Cardiac fibroblast (primary cell): ENCODE measurements at places on chromosomes 4 and X.

GRCh38 chr4:125539691-125540090, 224.9 kb downstream of the FAT4 start:
- DNase-seq, result no peak

- peak; percentile 33 for DNase-seq
These were observed 677 bp upstream of the CYP4V2 start for GRCh38 chr4:186190581-186191199.

DNA sequence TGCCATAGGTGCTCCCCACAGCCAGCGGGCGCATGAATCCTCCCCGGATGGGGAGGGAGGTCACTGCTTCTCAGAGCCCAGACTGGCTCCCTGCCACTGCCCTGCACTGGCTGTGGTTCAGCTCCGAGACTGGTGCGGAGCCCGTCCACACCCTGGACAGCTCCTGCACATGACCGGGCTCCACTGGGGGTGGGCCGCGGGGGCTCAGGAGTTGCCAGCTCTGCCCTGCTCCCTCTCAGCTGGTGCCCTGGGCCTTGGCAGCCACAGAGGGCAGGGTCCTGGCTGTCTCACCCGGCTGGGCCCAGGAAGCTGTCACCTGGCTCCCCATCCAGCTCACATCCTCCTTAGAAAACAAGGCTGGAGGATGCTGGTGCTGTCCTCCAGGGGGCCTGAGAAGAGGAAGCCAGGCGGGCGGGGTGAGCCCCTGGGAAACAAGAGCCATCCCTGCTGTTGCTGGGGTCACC, 64.9 kb upstream of the ADRA2C start:
- DNase-seq, result no peak

DNA sequence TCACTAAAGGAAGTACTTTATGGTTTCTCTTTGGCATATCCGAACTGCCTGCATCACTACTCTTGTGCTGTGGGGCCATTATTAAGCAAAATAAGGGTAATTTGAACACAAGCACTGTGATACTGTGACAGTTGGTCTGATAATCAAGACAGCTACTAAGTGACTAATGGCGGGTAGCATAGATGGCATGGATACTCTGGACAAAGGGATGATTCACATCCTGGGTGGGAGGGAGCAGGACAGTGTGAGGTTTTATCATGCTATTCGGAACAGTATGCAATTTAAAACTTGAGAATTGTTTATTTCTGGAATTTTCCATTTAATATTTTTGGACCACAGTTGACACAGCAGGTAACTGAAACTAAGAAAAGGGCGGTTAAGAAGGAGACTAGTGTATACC, 52.6 kb upstream of the CITED1 start:
- peak; percentile 51 for DNase-seq

DNA sequence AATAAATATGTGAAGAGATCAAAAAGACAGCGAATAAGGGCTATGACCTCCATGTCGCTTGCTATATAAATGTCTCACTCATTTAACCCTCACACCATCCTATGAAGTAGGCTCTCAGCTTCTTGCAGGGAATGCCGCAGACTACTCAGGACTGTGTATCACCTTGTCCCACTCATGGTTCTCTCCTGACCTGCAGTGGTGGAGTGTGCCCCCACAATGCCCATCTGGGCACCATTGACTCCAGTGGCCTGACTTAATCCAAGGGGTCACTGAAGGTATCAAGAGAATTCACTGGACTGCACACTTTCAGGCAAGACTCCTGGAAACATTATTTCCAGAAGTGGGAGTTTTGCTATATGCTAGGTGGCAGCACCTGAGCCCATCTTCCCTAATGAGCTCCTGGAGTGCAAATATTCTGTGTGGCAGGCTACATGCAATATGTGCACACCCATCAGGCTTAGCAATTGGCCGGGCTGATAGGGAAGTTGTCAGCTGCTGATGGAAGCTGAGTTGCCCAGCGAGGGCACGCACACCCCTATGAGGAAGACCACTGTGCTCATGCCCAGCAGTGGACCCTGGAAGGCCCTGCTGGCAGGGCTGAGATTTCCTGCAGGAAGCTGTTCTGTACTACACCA, 8.2 kb upstream of the EFNB1 start:
- no peak for DNase-seq

GRCh38 chr4:41363384-41363981, 106.8 kb downstream of the UCHL1 start:
- DNase-seq, result peak; percentile 73

DNA sequence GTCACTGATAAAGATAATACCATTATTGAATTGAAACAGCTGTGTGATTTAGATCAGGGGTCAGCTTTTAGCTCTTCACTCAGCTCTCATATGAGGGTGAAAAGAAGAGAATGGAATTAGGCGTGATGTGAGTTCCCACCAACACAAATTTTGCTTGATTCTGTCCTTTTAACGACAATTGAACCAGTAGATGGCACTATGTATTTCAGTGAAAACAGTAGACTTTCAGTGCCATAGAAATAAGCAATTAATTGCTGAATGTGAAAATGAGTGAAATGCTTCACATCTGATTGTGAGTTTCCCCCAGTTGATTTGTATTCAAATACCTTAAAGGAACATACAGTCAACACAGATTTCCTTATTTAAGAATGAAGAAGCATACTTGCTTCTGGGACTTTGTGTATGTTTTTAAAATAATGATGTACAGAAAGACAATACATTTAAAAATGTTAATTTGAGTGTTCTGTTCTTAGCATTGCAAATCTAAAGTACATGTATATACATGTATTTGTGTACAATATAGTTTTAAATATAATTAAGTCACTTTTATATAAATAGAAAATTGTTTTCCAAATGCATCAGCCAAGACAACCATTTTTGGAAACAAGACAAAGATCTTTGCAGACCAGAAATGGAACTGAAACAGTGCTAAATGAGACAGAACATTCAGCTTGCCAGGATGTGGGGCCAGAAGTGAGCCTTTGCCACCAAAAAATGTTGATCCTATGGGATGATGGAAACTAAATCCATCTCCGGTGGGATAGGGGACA, 178.8 kb downstream of the SNCA start:
- DNase-seq, result peak; percentile 32

DNA sequence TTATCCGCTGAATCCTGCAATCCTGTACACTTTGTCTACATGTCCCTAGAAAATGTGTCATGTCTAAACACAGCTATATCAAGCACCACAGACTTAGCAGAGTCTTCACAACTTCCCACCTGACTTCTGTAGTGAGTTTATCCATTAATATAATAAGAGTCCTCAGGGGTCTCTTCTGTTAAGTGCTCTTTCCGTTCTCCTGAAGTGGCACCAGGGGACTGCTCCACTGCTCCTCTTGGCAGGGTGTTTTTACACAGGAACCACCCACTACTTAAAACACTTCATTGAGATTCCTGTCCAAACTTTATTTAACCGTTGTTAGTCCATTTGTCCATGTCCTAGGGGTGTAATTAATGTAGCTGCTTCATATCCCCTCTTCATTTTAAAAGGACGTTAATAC, 1000.4 kb downstream of the STPG2 start:
- DNase-seq, result no peak

- no peak for DNase-seq
These were observed 1217.0 kb upstream of the PRKX start for GRCh38 chrX:4930426-4930825.

GRCh38 chr4:170465429-170465828, 375.7 kb upstream of the AADAT start:
- no peak for DNase-seq

- no peak for DNase-seq
These were observed 623.9 kb downstream of the CENPC start for GRCh38 chr4:66921433-66921832.

- DNase-seq, result no peak
These were observed 95.7 kb downstream of the SHISA3 start for GRCh38 chr4:42492962-42493361.

DNA sequence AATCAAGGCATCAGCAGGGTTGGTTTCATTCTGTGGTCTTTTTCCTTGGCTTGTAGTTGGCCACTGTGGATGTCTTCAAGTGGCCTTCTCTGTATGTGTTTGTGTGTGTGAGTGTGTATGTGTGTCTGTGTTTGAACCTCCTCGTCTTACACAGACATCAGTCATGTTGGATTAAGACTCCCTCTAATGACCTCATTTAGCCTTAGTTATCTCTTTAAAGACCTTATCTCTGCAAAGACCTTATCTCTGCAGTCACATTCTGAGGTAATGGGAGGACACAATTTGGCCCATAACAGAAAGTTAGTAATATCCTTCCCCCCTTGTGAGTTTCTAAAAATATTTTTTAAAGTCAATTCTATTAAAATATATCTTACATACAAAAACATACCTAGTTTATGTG, 126.7 kb downstream of the EMCN start:
- DNase-seq, result no peak

DNA sequence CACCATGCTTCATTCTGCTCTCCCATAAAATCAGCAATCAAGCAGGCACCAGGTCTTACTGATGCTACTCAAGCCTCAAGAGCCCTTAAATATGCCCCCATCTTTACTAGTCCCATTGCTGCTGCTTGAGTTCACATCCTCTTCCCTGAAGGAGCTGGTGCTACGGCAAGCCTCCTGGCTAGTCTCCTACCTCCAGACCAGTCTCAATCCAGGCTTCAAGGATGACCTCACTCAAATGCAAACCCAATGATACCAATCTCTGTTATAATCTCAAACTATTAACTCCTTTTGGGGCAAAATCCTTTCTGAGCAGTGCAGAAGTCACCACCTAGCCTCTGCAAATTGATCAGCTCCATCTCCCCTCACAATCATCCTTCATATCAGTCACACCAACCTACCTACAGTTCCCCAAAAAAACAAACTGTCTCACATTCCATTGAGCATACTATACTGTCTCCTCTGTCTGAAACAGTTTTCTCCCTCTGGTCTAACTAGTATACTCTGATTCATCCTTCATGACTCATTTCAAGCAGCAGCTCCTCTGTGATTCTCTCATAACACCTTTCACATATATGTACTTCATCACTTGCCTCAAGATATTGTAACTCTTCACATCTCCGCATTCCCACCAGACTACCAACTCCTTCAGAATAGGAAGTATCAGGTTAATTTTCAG, 30.0 kb downstream of the PAPSS1 start:
- DNase-seq, result peak; percentile 90

GRCh38 chrX:10749113-10749512, 128.7 kb upstream of the MID1 start:
- DNase-seq, result no peak

DNA sequence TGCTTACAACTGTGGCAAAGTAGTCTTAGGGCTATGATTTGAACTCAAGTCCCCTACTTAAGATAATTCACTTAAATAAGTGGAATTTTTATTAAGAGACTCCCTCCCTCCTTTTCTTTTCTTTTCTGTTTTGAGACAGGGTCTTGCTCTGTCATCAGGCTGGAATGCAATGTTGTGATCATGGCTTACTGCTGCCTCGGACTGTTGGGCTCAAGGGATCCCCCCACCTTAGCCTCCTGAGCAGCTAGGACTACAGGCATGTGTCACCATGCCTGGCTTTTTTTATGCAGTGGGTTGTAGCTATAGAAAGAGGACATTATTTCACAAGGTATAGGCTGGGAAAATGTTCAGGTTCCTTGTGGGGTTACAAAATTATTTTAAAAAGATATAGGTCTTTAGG, 19.2 kb downstream of the DIAPH2 start:
- peak; percentile 45 for DNase-seq

- DNase-seq, result no peak
These were observed 279.9 kb downstream of the ADAM29 start for GRCh38 chr4:175198056-175198455.

DNA sequence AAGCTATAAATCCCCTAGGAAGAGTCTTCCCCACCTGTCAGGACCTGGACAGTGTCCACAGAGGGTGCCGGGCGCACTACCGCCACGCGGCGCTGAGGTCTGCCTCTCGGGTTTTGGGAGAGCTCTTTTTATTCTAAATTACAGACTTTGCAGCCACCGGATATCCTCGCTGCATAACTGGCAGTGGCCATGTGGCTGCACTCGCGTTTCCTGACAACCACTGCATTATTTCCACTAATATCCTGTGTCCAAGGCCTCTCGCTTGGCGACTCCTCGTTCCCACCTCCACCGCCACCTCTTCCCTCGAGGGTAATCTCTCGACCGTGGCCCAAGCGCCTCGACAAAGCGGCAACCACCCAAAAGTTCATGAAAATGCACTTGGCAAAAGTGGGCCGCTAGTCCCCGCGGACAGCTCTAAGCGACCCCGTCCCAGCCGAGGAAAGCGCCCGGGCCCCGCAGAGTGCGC, 512 bp upstream of the TMEM131L start:
- peak; percentile 65 for DNase-seq

GRCh38 chrX:19566359-19567222, 51.3 kb upstream of the MAP3K15 start:
- DNase-seq, result peak; percentile 57

GRCh38 chr4:22071749-22072148, 123.2 kb upstream of the KCNIP4 start:
- DNase-seq, result peak; percentile 7

GRCh38 chr4:138949866-138950265, 65.7 kb upstream of the NOCT start:
- no peak for DNase-seq

GRCh38 chr4:179399054-179399782, 1957.0 kb upstream of the AGA start:
- DNase-seq, result no peak

DNA sequence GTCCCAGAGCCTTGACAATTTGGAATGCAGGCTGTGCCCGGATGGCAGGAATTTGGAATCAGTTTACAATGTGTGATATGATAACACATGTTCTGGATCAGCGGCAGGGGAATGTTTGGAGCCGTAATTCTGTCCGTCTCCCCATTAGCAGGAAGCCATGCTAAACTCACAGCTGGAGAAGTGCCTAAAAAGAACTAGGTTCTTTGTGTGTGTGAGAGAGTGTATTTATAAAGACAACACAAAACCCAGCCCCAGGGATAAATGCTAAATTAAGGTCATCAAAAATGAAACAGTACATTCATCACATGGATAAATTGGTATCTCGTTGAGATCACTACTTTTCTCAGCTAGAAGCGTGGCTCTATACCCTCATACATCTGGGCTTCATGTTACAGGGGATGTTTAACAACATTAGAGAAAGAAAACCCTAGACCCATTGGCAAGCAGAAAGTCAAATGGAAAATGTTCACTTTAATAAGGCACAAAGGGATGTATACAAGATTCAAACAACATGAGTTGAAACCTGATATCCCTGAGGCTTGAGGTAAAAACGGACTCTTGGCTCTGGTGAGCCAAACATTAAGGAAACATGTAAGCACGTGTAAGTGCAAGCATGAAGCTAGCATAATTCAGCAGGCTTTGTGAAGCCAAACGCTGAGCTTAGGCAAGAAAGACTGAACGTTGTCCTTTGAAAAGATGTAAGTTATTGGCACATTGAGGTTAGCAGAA, 18.0 kb upstream of the TMEM131L start:
- DNase-seq, result peak; percentile 54

DNA sequence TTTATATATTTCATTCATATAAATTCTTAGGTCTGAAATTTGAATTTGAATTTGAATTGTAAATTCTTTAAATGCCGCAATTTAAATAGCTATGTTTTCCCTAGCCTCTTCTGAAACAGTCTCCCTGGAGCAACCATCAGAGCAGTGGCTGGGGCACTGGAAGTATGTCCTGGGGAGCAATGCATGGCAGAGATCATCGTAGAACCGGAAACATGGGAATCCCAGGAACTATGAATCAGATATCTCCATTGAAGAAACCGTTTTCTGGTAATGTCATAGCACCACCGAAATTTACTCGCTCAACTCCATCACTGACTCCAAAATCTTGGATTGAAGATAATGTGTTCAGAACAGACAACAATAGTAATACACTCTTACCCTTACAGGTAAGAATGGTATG, 4.9 kb downstream of the CPEB2 start:
- no peak for DNase-seq
